ENCODE measurements at places on chromosomes 12 and 14.

DNA sequence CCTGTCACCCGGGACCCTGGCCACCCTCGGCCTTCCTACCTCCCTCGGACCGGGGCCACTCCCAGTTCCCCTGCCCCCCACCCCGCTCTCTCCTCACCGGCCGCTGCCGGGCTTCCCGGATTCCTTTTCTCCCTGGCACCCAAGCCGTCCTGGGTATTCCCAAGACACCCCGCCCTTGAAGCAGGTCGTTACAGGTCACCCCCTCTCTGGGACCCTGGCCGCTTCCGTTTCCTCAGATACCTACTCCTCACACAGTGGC, 493 bp downstream of the NUMB start:
- DNase-seq = no peak

DNA sequence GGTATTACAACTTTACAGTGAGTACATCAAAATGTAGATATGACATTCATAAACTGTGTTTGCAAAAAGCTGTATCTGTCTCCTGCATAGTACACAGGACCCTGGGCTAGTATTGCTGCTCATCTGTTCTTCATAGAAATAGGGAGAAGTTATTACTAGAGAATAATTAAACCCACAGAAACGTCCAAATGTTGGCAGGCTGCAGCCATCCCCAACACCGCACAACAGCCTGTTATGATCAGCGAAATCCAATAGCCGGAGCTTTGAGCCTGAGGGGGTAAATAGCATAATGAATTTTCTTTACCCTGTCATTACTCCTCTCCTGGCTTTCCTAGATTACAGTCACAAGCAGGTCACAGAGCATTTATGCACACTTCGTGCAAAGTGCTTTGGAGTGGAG, 178.0 kb downstream of the DACT1 start:
- no peak for DNase-seq

- DNase-seq = no peak
Observed at GRCh38 chr12:67526129-67526528, 122.4 kb upstream of the DYRK2 start.

DNA sequence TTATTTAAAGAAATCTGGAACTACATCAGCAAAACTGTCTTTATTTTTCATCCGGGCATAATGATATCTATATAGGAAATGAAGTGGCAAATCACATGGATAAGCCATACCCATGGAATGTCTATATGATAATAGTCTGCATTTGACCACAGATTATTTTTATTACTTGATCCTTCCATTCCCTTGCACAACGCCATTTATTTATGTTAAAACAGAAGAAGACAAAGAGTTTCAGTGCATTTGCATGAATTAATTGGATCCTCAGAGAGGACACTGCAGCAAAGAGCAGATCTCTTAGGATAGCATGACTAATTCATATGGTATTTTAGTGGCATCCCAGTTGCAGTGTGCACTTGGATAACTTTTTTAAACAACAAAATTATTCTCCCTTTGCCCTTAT, 345.0 kb downstream of the CCDC91 start:
- no peak for DNase-seq

- no peak for DNase-seq
Observed at GRCh38 chr12:93507165-93507564, 39.9 kb downstream of the MRPL42 start.

Measured in progenitor cell of endocrine pancreas (in vitro differentiated cells).